CD4-positive, alpha-beta T cell (primary cell): ENCODE measurements at places on chromosomes 3 and 15.

DNA sequence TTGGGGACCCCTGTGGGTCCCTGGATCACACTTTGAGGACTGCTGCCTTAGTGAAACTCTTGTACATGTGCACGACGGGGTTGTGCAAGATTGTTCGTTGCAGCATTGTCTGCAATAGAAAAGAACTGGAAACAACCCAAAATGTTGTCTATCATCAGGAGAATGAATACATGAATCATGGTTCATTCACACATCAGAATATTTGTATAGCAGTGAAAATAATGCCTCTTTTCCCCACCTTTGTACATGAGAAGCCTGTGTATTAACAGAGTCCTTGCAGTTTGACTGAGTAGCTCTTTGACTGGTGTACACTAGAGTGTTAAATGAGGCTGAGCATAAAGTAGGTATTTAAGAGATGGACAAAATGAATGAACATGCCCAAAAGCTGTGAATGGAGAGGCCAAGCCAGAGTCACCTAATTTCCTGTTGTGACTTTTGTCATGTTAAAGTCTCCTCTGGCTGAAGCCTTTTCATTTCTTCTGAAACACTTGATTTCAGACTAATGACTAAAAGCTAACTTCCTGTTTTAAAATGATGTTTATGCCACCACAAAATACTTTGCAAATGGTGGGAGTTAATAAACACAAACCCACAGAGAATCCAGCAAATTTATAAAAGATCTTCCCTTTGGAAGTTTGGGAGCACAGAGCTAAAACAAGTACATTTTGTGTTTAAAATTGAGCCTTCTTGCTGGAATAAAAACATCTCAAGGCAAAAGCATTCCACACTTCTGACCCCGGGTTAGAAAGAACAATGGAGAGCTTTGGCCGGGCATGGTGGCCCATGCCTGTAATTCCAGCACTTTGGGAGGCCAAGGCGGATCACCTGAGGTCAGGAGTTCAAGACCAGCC lies 20.6 kb upstream of the USP3 start:
- DNase-seq = no peak

DNA sequence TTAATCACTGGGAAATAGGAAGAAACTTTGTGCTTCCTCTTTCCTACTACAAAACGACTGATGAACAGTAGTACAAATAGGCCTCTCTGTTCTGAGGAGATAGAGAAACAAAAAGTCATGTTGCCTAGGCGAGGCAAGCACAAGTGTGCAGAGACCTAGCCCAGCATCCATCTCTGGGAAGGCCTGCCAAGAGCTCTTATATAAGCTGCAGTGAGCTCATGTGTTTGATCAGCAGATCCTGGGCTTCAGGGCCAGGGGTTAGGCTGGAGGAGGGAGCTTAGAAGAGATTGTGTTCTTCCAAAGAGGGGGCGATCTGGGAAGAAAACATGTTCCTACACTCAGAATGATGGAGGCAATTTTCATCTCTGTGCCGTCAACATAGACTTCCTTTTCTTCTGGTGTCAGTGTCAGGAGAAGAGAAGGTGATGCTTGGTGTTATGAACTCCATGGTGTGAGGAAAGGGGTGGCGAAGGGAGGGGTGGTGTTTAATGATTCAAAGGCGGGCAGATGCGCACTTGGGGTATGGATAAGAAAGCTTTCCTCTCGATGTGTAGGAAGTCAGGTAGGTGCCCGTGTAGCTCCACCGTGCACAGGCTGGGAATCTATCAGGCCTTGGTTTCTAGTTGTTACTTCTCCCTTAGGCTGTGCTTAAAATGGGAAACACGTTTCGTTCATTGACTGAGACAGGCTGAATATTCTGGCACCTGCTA lies 29.5 kb upstream of the ETV5 start:
- DNase-seq = no peak

- DNase-seq = no peak
Measured at GRCh38 chr3:11631820-11632219, 11.9 kb downstream of the VGLL4 start.

DNA sequence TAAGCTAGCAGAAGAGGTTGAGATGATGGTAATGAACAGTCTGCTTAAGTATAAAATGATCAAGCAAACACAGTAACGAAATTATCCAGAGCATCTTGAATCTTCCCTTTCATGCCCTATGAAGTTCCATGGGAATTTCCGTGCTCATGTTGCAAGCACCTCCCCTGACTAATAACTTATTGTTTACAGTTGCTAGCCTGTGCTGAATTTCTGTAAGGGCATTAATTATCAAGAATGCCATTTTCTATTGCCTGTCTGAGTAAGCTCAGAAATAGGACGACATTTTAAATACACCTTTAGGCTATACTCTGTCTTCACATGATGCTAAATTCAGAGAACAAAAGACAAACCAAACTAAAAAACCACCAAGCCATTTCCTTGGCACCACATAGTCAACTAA lies 257.5 kb upstream of the LRTM1 start:
- DNase-seq = no peak

- peak; percentile 14 for DNase-seq
Measured at GRCh38 chr3:113783463-113783862, 36.6 kb downstream of the ATP6V1A start.

GRCh38 chr15:101391981-101392640 lies 97.1 kb upstream of the SNRPA1 start:
- DNase-seq = no peak

GRCh38 chr3:188358787-188359493 lies 205.0 kb downstream of the LPP start:
- no peak for DNase-seq

- no peak for DNase-seq
Measured at GRCh38 chr3:69907554-69907953, 92.0 kb upstream of the SAMMSON start.

DNA sequence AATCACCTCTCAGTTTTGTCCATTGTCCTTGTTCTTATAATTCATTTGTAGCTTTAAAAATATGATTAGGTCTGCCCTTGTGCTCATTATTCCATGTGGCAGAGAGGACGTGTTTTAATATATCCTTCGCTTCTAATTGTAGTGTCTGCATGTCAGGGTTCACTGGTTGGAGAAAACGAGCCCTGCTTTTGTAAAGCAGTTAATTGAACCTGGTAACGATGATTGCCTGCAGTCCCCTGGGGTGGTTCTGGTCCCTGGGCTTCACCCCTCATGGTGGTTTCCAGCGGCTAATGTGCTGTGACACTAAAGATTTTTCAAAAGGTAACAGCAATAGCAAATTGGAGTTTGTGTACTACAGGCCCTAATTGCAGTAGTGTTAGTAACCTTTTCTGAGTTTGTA lies 299.6 kb downstream of the CACNA2D3 start:
- DNase-seq = no peak

DNA sequence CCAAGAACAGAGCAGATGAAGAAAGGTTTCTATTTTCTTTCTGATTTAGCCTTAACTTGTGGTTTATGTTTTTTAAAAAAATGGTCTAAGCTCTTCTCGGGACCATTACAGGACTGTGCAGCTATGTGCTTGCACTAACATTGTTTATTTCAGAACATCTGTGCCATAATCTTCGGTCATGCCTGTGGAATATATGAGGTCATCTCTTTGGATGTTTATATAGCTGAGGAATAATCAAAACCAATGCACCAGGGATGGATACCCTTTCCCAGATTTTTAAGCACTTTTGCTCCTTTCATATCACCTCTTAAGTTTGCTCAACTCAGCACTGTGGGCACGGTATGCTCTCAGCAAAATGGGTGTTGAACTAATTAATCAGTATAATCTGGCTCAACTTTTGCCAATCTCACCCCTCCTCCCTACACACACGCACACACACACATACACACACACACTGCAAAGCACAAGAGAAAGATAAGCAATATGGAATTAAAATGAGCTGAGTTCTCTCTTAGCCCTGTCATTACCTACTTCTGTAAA lies 268.5 kb upstream of the TMC3 start:
- no peak for DNase-seq

GRCh38 chr3:11452885-11453847 lies 181.0 kb downstream of the ATG7 start:
- no peak for DNase-seq
